HuH-7 (cell line): ENCODE measurements at places on chromosomes 5 and 9.

GRCh38 chr9:30039712-30040111, 2344.7 kb upstream of the ACO1 start:
- no peak for DNase-seq

GRCh38 chr5:38660194-38660668, 103.8 kb upstream of the LIFR start:
- peak; percentile 67 for DNase-seq

- no peak for DNase-seq
Observed at GRCh38 chr9:133590231-133590855, 18.8 kb downstream of the FAM163B start.

- DNase-seq, result no peak
Observed at GRCh38 chr5:65157906-65158603, 323.7 kb downstream of the ADAMTS6 start.

DNA sequence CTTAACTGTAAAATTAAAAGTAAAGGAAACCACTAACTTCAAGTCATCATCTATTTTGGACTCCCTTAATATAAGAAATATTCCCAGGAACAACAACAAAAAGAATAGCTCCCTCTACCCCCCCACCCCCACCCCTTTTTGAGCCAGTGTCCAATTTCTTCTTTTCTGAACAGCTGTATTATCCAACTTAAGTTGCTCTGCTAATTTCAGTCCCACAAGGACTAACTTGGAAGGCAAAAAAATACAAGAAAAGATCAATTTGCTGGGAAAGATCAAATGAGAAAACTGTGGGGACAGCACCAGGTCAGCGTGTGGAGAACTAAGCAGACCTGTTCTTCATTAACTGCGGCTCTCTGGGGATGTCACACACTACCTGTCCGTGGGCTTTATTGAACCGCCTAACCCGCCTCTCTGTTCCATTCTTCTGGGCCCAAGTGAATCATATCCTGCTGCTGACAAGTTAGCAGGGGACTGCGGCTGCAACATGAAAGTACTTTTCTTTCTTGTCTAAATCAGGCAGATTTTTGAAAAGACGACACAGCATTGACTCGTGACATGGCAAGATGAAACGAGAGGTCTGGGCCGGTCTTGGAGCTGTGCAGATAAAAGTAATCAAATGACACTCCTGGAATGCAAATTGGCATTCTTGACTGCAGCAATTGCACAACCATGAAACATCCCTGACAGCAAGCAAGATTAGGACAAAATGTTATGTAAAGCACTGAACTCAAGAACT, 2.7 kb downstream of the BNC2 start:
- no peak for DNase-seq

GRCh38 chr5:71666321-71666720, 52.8 kb upstream of the CARTPT start:
- DNase-seq, result no peak

GRCh38 chr9:12874395-12874794, 99.6 kb downstream of the LURAP1L start:
- no peak for DNase-seq

GRCh38 chr5:123809594-123810221, 297.7 kb downstream of the CSNK1G3 start:
- no peak for DNase-seq

GRCh38 chr9:37010180-37010579, 23.9 kb downstream of the PAX5 start:
- DNase-seq, result no peak

- DNase-seq, result no peak
Observed at GRCh38 chr5:126948011-126948355, 82.4 kb downstream of the MARCHF3 start.

GRCh38 chr5:143812085-143812705, at the start of gene HMHB1:
Gene HMHB1 (plus strand): TSS chr5:143812161.
- DNase-seq, result no peak

DNA sequence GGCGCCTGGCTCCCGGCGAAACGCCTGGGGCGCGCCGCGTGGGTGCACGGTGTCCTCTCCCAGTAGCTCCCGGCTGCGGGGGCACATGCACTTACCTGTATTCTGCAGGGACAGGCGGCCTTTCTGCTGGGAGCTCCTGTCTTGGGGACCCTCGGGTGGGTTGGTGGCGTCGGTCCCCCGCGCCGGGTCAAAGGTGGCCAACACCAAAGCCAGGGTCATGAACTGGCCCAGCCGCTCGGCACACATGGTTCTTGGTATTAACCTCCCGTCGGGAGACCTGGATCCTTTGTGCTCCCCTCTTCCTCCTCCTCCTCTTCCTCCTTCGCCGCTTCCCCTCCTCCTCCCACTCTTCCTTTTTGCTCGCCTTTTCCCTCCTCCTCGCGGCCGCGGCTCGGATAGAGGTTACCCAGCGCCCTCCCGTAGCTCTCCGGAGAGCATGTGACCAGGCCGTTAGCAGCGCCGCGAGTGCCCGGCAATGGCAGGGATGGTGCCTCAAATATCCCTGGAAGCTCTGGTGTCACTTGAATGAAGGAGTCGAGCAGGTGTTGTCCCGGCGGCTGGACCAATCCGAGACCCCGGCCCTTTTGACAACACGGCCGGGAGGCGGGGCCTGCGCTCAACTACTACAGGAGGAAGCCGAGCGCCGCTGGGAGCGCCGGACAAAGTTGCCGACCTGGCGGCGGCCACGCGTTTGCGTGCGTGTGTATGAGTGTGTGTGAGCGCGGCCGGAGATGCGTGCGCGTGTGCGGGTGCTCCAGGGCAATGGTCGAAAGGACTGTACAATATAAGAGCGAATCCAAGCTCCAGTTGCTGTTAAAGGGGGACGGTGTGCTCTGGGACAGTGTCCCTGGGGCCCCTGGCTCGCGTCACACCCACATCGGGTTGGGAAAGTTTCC, at the start of gene STC2:
TSS of gene STC2 (minus strand) at position 467 of the 896 bp plus-strand sequence. CDS start at position 246, 221 bp downstream.
- DNase-seq, result peak; percentile 99

GRCh38 chr9:113624721-113625120, 161.2 kb downstream of the RGS3 start:
- no peak for DNase-seq

DNA sequence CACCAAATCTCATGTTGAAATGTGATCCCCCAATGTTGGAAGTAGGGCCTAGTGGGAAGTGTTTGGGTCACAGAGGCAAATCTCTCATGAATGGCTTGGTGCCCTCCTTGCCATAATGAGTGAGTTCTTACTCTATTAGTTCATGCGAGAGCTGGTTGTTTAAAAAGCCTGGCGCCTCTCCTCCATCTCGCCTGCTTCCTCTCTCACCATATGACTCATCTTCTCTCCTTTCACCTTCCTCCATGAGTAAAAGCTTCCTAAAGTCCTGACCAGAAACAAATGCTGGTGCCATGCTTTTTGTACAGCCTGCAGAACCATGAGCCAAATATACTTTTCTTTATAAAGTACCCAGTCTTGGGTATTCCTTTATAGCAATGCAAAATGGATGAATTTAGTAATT, 20.9 kb upstream of the ARHGAP26 start:
- no peak for DNase-seq

DNA sequence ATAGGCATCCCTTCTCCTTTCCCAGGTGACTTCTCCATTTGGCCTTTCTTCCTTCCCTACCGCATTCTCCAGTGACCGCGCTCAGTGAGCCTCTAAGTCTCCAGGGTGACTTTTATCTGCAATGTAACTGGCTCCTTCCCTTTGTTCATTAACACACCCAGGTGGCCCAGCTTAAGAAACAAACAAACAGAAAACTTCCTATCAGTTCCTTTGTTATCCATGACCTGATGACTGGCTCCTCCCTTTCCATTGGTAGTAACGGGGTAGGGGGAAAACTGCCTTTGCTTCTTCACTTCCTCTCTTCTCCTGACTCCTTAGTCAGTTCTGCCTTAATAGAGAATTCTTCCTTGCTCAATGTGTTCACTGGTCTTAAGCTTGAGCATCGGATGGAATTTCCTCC, 7.0 kb upstream of the SH3GL2 start:
- no peak for DNase-seq

DNA sequence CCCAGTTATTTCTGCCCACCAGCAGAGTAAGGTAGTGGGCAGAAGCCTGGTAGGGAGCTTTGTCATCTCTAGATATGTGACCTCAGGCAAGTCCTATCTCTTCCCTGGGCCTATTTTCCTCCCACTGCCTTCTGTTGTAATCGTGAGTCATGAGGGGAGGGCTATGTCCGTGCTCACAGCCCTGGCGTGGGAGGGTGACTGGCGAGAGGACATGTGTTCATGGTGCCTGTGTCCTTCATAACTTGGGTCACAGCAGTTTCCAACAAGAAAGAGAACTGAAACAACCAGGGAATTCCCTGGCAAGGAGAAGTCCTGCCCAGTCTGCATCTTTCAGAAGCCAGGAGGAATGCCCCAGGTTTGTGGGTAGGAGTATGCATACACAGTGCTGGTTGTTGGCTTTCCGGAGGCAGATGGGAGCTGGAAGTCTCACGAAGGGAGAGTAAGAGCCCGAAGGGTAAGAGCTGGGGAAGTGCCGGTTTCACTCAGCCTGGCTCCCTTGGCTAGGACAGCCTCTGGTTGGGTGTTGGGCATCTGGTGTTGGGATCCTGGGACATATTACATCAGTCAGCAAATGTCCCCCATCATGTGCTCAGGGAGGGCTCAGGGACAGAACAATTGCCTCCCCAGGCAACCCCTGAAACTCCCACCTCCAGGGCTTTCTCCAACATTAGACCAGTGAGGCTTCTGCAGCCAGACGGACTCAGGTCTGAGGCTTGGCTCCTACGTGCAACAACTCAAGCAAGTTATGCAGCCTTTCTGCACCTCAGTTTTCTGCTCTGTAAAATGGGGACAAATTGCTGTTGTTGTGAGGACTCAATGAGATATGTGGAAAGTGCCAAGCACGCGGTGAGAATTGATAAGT, 4.3 kb upstream of the TIFAB start:
- no peak for DNase-seq

DNA sequence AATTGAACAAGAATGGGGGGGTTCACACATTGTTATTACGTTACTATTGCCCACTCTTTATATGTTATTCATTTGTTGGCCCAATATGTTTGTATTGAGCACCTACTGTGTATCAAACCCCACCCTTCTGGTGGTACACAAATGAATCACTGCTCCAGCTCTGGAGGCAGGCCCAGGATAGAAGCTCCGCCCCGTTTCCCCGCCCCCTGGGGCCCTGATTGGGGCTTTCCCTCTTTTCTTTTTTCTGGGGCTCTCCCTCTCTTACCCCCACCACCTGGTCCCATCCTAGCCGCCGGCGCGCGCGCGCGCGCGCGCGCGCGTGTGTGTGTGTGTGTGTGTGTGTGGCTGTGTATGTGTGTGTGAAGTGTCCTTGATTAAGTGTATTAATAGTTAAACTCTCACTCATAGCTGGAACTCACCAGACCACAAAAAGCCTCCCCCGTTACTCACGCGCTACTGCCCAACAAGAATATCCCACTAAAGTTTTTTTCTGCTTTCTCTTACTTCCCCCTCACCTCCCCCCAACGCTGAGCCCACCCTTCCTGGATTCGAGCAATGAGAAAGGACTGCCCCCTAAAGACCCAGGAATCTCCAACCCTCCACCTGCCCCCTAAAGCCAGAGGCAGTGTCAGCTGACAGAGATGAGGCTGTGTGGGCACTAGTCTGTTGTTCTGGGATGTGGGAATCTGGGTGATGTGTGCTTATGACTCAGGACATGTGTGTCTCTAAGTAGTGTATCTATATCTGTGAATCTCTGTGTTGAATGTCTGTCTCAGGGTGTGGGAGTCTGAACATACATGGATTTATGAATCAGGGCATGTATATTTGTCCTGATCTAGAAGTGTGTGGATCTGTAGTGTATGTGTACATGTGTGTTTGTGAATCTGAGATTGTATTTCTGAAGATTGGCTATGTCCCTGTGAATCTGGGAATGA, 4.0 kb downstream of the CXXC5 start:
- DNase-seq, result no peak

GRCh38 chr5:109298794-109299193, 111.0 kb downstream of the PJA2 start:
- no peak for DNase-seq

DNA sequence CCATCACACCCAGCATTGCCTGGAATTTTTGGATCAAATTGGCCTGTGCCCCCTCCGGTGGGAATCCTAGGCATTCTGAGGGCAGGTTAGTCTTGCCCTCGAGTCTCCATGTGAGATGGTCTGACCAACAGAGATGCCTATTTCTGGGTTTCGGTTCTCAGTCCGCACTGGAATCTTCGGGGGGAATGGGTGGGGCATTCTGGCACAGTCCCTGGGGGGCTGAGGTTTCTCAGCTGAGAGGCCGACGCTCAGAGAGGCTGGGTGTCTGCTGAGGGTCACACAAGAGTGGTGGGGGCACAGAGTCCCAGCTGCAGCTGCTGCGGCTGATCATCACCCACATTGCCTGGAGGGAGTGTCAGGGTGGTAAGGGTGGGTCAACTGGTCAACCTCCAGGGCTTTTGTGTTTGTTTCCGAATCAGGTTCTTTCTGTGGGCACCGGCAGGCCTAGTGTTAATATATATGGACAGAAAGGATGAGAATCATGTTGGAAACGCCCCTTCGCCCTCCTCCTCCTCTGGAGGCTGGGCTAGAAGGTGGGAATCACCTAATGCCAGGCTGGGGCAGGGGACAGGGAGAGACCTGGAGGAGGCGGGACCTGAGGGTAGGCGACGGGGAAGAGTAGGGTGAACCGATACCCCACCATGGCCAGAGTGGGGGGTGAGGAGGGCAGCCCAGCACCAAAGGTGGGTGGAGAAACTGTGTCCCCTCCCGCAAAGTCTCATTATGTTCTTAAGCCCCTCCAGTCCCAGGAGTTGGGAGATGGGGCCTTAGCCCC, 149.5 kb upstream of the PHYKPL start:
- DNase-seq, result no peak

DNA sequence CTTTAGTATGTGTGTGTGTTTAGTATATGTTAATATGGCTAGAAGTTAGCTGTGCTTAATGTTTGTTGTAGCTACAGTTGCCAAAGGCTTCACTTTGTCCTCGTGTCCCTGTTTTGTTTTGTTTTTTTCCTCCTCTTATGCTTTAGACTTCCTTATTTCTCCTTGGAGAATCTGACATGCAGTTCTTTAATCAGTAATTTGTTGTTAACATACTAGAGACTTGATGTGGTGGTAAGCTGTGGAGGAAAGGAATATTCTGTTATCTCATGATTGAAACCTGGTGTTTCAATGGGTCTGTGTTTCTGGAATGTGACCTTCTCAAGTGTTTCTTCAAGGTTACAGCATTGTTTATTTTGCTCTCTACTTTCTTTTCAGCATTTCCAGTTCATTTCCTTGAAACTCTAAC, 515.6 kb upstream of the ST8SIA4 start:
- DNase-seq, result no peak

DNA sequence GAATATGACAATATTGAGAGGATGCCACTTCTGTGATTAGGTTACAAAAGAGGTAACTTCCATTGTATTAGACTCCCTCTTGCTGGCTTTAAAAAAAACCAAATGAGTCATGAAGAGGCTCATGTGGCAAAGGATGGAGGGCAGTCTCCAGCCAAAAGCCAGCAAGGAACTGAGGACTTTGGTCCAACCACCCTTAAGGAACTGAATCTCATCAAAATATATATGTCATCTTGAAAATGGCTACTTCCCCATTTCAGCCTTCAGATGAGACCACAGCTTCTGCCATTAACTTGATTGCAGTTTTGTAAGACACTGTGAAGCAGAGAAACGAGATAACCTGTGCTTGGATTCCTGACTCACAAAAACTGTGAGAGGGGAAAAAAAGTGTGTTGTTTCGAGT, 15.5 kb upstream of the TRIM32 start:
- no peak for DNase-seq
